HAP-1 (cell line): ENCODE measurements at places on chromosomes 7 and 10.

DNA sequence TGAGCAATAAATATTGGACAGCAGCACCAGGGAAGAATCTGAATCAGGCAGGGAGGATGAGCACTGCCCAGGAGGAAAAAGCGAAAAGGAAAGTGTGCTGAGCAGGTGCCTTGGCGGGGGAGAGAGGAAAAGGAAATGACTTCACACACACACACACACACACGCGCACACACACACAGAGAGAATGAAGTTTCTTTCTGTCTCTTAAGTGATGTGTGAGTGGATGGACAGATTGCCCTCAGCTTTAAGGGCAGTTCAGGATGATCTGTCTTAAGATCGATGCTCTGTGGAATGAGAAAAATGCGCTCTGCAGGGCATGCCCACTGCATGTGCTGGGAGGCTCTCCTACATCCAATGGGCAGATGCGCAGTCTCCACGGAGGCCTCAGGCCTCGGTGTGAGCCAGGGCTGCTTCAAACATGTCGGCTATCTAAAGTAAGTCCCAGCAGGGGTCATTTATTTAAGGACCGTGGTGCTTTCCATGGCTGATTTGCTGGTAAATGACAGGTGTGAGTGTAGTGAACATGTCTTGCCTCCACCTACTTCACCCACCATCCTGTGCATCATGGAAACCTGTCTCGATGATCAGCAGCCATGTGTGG, 2.5 kb upstream of the ACBD5 start:
- DNase-seq = peak; percentile 40

DNA sequence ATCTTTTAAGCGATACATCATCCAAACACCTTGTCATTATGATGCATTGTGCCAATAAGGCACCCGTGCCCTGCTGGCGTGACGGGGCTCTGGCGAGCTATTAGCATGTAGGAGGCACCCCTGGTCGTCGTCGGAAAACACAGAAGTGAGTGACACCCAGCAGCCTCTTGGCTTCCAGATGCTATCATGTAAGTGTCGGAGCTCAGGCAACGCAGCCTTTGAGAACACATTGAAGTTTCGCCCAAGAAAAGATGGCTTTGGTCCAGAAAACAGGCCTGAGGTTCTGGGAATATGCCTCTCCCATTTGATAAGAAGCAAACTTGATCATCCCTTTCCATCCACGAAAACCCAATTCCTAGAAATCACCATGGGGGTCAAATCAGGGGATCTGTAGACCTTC, 555.3 kb downstream of the GALNT17 start:
- no peak for DNase-seq

DNA sequence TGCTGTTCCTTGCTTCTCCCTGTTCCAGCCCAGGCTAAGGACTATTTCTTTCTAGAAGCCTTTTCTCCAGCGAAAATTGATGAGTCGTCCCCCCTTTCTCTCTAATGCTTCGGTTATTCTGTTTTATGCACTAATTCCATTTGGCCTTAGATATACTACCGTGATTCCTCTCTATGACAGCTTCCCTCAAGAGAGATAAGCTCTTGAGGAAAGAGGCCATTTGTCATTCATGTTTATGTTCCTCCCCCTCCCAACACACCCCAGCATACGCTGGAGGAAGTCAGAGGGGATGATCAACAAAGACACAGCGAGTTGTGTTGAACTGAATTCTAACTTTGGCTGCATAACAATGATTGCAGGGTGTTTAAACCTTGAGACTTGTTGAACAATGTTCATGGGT, 198.8 kb downstream of the BMPER start:
- DNase-seq = no peak

DNA sequence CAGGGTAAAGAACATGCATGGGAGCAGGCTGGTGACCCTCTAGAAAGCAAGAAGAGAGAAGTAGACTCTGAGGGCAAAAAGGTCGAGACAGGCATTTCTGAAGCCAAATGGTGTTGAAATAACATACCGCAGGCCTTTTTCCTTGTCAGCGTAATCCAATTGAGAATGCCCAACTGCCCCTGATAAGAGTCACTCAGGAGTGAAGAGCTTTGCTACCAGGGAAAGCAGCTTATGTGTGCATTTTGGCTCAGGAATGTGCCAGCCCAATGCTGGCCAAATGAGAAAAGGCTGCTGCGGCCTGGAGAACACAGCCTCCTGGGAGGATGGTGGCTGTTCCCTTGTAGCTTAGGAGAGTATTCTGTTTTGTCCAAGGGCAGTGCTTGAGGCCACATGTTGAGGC, 61.4 kb upstream of the NFKB2 start:
- no peak for DNase-seq

GRCh38 chr10:77513781-77514331, 123.8 kb downstream of the KCNMA1 start:
- DNase-seq = no peak

DNA sequence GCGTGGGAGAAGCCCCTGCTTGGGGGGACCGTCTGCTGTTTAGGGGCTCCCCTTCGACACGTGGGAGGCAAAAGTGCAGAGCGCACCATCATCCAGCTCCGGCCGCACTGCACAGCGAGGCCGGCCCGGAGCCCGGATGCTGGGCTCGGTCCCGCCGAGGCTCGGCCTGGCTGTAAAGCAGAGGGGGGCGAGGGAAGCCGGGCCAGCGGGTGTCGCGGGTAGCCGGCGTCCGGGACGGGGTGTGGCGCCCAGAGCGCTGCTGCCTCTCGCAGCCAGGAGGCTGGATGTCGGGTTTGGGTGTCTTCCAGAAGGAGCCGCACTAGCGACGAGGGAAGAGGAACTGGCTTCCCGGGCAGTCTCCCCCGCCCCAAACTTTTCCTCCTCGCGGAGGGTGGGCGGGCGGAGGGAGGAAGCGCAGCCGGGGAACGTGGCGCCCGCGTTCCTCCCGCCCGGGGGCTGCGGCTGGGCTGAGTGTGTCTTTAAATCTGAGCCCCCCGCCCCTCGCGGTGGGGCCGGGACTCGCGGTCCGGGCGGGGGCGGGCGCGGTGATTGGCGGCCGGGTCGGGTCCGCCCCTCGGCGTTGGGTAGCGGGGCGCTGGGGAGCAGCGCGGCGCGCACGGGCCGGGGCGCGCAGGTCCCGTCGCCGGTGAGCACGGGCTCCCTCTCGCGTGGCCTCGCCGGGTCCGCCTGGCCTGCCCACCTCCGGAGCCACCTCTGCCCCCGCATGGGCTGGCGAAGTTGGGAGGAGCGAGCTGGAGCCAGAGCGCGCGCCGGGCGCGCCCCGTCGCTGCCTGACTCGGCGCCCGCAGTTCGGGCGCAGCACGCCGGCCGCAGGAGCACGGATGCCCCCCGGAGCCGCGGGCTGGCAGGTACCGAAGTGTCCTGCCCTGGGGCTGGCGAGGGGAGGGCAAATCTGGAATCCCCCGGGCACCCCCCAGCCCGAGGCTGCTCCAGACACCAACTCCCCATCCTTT, at the start of gene PALD1:
Gene PALD1 (plus strand): TSS at position 577 of the 974 bp plus-strand sequence. CDS start 47,185 bp downstream, outside the sequence.
- peak; percentile 87 for DNase-seq

DNA sequence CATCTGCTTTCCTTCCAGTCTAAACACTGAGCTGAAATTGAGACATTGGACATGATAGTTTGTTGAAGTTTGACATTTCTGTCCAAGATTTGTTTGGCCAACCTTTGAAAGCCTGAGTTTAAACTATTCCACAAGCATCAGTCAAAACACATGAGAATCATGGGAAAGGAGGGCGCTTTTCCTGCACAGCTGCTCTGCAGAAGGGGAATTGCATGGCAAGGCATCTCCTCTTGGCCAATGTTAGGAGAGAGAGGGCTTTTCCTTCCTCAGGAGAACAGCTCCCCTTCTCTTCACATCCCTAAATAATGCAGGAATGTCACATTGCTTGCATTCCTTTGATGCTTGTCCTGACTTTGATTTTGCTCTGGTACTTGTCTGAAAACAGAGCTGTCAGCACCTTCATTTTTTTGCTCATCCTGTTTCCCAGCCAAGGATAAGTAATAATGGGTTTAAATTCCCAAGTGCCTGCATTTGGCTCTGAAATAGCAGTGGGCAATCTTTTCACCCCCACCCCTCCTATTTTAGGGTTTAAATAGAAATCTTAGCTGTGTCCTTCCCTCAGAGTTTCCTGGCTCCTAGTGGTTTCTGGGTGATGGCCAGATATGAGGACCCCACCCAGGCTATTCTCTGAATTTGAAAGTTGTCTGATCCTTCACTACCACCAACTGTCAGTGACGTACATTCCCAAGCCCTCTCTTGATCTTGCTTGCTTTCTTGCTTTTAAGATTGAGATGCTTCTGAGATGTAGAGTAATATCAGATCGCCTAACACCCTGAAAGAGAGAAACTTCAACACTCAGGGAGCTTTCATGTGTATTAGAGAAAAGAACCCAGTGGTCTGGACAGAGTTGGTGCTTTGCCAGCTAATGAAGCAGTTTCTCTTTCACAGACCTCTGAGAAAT, 75.2 kb upstream of the NPVF start:
- DNase-seq = peak; percentile 28

GRCh38 chr7:45601094-45601493, 26.9 kb downstream of the ADCY1 start:
- no peak for DNase-seq

- DNase-seq = peak; percentile 27
Observed at GRCh38 chr10:6014241-6014761, 37.0 kb upstream of the IL15RA start.
